ENCODE measurements at places on chromosomes 7 and 10.

DNA sequence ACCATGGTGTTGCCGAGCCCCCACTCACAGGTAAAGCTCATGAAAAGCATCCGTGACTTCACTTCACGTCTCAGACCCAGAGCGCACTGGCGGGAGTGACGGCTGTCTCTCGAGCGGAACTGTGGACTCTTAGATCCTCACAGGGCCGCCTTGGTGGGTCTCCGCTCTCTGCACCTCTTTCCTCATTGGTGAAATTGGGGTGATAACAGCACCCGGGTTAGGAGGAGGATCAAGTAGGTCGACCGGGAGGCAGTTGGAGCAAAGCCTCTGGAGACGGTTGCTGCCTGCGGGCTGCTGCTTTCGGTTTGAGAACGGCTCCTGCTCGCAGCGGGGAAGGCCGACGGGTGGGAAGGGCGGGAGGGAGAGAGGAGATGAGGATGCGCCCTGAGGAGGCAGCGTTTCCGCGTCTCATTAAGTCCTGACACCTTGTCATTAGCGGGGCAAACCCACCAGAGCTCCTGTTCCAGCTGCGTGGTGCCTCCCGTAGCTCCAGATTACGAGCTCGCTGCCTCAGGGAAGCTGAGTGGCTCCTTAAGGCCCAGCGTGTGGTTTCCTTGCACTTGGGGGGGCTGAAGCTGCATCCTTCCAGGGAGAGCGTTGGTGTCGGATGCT, 51.9 kb upstream of the CFAP46 start:
- no peak for DNase-seq

DNA sequence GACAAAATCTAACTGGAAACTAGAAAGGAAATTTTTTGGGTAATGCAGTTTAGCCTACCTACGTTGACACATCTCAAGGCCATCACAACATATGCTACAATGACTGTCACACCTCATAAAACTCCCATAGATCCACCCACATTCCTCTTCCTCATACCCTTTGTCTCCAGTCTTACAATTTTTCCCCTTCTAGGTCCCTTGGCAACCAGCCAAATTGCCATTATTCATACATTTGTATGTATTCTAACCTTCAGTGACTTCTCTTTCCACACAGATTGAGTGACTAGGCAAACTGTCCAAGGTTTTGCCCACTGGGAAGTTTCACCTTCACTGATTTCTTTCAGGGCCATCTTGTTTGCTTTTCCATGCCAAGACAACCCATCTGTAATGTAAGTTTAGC, 100.5 kb upstream of the TPK1 start:
- no peak for DNase-seq

GRCh38 chr7:129864042-129864441, 88.7 kb downstream of the UBE2H start:
- DNase-seq, result no peak

DNA sequence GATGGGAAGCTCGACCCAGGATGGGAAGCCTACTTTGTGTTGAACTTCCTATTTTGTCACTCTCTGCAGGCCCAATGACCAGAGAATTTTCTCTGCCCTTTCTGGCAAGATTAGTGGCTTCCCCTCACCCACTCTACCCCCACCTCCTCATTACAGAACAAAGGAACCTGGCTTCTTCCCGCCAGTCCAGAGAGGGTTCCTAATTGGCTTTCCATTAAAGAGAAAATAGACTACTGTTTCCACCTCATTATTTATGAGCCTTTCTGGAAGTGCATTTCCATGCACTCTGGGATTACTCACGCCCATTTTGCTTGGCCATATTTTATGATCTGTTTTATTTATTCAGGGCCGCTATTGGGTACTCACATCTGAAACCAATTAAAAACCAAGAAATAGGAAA, 94.9 kb upstream of the TCF7L2 start:
- no peak for DNase-seq

- DNase-seq, result no peak
These were observed 286.9 kb downstream of the KCNMA1 start for GRCh38 chr10:77350711-77351119.

- DNase-seq, result no peak
These were observed 74.5 kb downstream of the BMPER start for GRCh38 chr7:33979807-33980355.

GRCh38 chr7:143352531-143353002, 9.9 kb downstream of the FAM131B start:
- DNase-seq, result no peak

GRCh38 chr10:53664282-53665019, 891.9 kb upstream of the MBL2 start:
- DNase-seq, result no peak

DNA sequence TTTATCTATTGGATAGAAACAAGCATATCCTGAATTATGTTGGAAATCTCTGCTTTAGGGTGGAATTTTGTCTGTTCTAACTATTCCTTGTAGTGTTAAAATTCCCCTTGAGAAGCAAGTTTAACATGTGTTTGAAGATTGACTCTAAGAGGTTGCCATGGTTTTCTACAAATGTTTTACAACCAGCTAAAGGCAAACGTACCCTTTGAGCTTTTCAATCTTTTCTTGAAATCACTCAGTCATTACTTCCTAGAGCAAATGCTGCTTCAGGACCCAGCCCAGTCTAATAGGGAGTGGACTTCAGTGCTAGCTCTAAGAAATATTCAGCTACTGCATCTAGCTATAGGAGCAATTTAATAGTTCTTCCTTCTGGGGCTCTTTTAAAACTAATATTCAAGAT, 118.8 kb upstream of the IFRD1 start:
- no peak for DNase-seq

- no peak for DNase-seq
These were observed 251.2 kb upstream of the PPP2R2D start for GRCh38 chr10:131649617-131650016.

GRCh38 chr10:123621492-123621891, 44.7 kb upstream of the GPR26 start:
- no peak for DNase-seq

- DNase-seq, result no peak
These were observed 102.0 kb upstream of the TARP start for GRCh38 chr7:38375453-38375852.

DNA sequence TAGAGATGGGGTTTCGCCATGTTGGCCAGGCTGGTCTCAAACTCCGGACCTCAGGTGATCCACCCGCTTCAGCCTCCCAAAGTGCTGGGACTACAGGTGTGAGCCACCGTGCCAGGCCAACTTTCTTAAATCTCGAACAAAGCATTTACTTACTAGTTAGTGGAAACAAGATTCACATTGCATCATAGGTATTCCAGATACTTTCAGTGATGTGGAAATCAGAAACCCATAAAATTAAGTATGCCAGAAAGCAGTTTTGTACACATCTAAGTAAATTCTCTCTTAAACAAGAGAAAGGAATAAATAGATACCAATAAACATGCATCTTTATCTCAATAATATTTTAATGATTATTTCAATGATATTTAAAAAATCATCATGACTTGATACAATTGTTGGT, 75.5 kb downstream of the DGKI start:
- no peak for DNase-seq

GRCh38 chr7:101645951-101646350, 16.9 kb upstream of the MYL10 start:
- DNase-seq, result no peak

GRCh38 chr7:73887762-73888161, 26.8 kb downstream of the TMEM270 start:
- DNase-seq, result no peak

DNA sequence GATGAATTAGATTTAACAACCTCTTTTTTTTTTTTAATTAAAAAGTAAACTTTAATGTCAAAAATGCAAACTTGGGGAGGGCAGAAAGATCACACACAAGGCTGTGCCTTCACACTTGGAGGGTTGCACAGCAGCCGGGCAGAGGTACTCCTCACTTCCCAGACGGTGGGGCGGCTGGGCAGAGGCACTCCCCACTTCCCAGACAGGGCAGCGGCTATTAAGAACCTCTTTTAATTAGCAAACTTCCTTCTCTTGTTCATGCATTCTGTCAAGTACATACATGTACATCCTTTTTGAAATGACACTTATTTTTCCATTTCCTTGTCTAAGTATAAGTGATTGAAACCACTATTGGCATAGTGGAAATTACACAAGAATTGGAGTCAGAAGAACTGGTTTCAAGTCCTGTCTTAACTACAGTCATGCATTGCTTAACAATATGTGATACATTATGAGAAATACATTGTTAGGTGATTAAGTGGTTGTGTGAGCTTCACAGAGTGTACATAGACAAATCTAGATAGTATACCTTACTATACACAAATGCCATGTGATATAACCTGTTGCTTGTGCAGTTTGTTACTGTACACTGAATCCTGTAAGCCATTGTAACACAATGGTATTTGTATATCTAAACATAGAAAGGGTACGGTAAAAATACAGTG, 26.5 kb downstream of the BTRC start:
- DNase-seq, result no peak

GRCh38 chr7:5229451-5230264, 39.6 kb downstream of the WIPI2 start:
- DNase-seq, result no peak

DNA sequence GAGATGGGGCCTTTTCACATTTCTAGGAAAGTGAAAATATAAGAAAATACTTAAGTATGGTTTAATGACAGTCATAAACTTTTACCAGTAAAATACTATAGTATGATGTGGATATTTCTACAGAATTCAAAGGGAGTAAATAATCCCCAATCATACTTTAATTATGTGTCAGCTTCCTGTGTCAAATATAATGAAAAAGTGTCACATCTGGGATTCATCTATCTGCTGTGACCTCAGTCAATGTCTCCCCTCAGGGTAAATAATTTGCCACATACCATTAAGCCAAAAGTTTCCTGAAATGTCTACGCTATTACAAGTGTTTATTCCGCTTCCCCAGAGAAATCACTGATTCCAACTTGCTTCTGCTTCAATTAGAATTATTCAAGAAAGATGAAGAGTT, 110.5 kb downstream of the ITGA8 start:
- DNase-seq, result no peak

DNA sequence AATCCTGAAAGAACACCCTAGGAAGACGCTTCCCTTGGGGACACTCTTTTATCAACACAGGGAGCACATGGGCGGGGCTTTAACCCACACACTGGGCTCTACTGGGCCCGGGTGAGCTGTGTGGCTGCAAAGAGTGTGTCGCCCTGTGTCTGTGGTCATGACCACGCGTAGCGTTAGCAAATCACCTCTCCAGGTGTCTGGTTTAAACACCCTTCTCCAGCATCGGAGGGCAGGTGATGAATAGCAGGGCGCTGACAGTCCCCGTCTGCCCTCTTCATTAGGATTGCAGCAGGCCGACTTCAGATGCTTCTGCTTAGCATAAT, 127.7 kb downstream of the ADARB2 start:
- DNase-seq, result no peak

Measured in CD4-positive, alpha-beta T cell treated with Interleukin-4 for 1 hour (primary cell).